ENCODE measurements at places on chromosomes 2 and 18.

GRCh38 chr2:127205218-127206125 is 14.6 kb downstream of the CYP27C1 start:
- no peak for DNase-seq

DNA sequence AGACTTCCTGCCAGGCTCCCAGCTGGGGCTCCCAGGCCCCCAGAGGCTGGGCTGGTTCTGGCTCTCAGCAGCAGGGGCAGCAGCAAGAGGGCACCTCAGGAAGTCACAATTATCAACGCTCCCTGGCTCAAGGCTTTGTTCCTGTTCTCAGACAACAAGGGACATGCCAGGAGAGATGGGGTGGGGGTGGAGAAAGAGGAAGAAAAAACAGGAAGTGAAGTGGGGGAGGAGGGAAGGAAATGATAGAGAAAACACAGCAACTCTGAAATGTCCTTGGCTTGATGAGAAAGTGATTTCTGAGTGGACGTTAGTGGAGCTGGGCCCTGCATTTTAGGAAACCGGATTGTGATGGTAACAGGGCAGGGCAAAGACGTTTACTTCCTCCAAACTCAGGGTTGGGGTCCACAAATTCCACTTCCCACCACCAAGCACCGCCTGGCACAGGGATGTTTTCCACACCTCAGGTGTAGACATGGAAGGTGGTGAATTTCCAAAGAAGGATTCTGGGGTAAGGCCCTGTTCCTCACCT is 40.4 kb downstream of the CYRIA start:
- no peak for DNase-seq

DNA sequence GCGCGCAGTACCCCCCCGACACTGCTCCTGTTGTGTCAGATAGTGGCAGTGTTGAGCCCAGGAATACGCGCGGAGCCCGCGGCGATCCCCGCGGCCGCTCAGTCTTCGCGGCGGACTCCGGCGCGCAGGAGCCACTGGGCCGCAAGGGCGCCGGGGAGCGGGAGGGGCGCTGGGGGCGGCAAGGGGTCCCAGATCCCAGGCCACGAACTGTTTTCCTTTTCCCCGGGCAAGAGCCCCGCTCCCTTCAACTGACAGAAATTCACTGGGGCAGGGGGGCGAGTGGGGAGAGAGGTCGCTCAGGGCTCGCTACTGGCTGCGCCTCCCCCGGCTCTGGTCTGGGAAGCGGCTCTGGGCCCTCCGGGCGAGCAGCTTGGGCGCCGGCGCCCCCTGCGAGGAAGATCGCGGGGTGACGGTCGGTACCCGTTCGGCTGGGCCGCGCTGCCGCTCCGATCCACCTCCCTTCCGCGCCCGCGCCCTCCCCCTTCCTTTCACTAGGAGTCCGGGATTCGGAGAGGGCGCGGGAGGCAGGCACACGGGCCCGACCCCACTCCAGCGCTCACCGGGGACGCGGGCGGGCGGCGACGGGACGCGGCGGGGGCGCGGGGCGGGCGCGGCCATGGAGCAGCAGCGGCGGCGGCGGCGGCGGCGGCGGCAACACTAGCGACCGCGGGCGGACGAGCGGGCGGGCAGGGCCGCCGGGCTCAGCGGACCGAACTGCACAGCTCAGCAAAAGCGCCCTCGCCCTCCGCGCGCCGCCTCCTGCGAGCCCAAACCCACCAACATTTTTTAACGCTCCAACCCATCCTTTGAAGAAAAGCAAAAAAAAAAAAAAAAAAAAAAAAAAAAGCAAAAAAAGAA is 1.4 kb upstream of the SETBP1 start:
- DNase-seq: no peak

DNA sequence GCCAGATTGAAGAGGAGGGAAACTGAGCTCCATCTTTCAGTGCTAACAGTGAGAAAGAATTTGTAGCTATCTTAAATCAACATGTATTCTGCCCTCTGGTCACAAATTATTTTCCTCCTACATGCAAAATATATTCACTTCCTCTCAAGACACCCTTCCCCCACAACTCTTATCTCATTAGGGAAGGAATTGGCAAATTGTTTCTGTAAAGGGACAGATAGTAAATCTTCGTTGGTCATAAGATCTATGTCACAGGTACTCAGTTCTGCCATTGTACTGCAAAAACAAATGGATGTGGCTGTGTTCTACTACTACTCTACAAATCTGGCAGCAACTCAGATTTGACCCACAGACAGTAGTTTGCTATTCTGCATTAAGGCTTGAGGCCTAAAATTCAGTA is 53.0 kb upstream of the CYP20A1 start:
- no peak for DNase-seq

- DNase-seq: no peak
These were observed 204.9 kb upstream of the ACVR2A start for GRCh38 chr2:147639891-147640290.

GRCh38 chr2:216918088-216918680 is 58.3 kb upstream of the TNP1 start:
- no peak for DNase-seq

DNA sequence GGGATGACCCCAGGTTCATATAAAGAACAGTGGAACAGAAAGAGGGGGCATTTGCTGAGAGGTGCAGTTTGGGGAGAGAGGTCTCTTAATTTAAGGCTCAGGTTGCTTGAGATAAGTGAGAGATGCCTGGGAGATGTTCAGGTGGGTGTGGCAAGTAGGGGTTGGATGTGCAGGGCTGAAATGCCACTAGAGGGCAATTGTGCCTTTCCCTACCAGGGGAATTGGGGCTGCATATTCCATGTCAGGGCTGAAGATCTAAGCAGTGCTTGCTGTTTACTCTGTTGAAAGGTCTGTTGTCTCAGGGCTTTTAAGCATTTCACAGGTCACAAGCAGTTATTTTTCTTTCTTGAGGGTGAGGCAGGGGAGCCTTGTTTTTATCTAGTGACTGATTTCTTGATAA is 7.8 kb downstream of the CCDC85A start:
- no peak for DNase-seq

- DNase-seq: no peak
These were observed 137.9 kb downstream of the MGAT5 start for GRCh38 chr2:134391751-134392160.

DNA sequence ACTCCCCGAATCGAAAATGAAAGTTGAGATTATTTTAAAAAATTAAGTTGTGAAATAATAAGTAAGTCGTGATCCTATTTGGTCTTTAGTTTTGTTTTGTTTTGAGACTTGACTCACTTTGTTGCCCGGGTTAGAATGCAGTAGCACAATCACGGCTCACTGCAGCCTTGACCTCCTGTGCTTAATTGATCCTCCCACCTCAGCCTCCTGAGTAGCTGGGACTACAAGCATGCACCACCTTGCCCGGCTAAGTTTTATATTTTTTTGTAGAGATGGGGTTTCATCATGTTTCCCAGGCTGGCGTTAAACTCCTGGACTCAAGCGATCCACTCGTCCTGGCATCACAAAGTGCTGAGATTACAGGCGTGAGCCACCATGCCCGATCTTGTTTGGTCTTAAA is 326.2 kb downstream of the MYCN start:
- DNase-seq: no peak

DNA sequence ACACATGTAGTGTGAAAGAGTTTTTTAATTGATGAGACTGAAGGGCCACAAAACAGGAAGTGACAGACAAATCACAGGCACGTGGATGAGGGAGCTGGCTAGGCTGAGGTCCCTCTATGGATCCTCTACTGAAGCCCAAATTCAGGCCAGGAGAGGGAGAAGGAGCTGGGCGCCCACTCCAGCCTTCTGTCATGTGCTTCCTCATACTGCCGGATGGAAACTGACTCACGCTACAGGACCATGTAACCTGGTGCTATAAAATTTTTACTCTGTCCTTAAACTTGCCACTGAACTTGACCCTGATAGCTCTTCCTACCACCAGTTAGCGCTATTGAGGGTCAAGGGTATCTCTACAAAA is 31.3 kb downstream of the PSTPIP2 start:
- no peak for DNase-seq

DNA sequence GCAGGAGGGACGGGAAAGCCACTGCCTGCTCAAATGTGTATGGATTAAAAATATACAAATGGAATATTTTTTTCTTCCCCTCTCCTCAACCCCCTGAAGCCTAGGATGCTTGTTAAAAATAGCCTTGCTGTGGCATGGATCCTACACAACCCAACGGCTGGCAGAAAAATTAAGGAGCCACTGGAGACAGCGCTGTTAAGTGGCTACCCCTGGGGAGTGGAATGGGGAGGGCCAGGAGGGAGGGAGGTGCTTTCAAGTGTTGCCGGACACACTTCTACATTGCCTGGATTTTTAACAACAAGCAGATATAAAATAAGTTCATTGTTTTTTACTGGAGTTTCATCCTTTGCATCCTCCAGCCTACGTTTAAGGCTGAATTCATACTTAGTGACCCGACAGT is 66.6 kb downstream of the ZBTB7C start:
- no peak for DNase-seq

GRCh38 chr18:67282796-67283195 is 233.7 kb downstream of the DSEL start:
- no peak for DNase-seq

DNA sequence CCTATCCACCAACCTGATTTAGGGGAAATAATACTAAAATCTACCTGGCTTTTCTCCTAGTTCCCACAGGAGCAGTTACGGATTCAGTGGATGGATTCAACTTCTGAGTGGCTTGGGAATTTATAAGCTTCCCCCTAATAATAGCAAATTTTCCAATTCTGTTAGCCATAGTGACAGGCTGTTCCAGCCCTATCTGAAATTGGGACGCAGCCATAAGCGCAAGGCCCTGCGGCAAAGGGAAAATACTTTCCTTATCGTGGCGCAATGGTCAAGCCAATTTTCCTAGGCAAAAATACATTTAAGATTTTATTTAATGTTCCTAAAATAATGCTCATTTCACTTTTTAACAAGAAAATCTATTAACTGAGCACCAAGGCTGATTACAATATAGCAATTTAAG is 49.7 kb downstream of the CDH2 start:
- DNase-seq: no peak

DNA sequence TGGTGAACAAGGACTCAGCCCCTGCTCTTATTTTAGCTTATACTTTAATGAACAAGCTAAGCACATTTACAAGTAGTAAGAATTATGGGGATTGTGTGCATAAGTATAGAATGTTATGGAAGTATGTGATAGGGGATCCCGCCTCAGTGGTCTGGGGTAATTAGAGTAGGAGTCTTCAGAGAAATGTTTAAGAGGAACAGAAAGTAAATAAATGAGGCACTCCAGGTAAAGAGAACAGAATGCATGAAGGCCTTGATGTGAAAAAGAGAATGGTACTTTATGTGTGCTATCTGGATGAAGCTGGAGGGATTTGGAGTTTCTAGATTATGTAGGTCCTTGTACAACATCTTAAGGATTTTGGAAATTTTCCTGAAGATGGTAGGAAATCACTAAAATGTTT is 76.6 kb downstream of the BMPR2 start:
- no peak for DNase-seq

DNA sequence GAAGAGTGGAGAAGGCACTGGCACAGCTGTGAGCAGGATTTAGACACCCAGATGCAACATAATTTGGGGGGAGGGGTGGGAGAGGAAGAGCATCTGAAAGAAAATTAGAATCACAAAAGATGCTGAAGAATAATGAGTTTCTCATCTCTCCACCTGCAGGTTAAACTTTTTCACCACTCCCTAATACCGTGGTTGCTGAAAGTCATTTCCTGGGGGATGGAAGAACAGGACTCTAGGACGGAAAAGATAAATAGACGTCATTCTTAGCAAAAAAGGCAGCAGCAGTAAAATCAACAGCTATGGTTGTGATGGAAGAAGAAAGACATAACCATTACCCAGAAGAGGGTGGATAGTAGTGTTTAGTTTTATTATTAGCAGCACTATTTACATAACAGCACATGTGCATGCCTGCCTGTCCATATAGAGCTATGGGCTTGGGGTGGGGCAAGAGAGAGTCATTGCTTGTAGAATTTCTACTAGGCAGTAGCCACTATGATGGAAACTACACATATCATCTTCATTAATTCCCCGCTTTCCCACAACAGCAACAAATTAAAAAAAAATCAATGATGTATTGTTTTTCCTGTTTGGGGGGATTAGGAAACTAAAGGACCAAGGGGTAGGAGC is 212.2 kb downstream of the TRIB2 start:
- DNase-seq: no peak
